ENCODE measurements at places on chromosomes 4 and X.
A peak's percentile ranks its signal among the peaks of the same experiment; 100 is the strongest.

DNA sequence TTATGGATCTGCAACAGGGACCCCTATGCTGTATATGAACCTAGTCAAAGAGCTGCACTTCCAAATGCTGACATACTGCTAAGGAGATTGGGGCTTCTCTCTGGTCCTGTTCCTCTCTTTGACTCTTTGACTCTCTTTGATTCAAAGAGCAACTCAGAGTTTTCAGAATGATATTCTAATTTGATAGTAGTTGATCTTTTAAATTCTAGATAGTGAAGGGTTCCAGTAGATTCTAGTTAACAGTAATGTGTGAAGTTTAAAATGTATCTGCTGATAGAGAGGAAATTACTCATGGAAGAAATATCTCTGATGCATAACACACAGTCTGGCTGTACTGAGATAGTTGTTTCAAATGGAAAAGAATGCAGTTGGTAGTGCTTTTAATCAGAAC, 239.1 kb downstream of the RASL11B start:
- DNase-seq, result no peak

- no peak for DNase-seq
These were observed 227.4 kb upstream of the BCOR start for GRCh38 chrX:40325161-40325560.

DNA sequence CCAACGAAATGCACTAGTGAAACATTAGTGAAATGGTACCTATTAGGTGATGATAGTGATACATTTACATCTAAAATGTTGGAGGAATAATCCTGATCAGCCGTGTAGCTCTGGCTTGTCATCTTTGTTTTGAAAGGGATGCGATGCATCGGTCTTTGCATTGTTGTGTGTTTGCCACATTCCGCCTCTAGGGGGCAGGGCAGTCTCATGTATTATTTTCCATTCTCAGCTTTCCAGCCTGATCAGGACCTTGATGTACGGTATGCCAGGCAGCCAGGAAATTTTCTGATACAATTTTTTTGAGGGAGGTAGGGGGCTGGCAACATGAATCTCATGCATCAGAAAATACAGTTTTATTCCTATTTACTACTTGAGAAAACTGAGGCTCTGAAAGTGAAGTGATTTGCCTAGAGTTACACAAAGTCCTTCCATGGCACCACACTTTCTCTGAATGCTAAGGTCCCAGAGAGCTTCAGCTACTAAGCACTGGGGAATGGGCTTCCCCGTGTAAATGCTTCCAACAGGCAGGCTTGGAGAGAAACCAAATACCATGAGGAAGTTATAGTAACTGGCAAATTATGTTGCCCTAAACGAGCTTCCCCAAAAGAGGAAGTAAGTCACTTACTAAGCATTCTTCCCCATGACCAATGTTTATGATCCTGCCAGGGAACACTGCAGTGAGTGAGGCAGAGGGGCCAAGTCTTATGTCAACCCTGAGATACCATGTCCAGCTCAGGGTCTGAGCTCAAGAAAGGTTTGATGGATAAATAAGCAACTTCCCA, 31.8 kb upstream of the IQSEC2 start:
- DNase-seq, result peak; percentile 46

- no peak for DNase-seq
These were observed 35.5 kb downstream of the MSN start for GRCh38 chrX:65702956-65703355.

- no peak for DNase-seq
These were observed 238.1 kb downstream of the BMPR1B start for GRCh38 chr4:94995684-94996394.

DNA sequence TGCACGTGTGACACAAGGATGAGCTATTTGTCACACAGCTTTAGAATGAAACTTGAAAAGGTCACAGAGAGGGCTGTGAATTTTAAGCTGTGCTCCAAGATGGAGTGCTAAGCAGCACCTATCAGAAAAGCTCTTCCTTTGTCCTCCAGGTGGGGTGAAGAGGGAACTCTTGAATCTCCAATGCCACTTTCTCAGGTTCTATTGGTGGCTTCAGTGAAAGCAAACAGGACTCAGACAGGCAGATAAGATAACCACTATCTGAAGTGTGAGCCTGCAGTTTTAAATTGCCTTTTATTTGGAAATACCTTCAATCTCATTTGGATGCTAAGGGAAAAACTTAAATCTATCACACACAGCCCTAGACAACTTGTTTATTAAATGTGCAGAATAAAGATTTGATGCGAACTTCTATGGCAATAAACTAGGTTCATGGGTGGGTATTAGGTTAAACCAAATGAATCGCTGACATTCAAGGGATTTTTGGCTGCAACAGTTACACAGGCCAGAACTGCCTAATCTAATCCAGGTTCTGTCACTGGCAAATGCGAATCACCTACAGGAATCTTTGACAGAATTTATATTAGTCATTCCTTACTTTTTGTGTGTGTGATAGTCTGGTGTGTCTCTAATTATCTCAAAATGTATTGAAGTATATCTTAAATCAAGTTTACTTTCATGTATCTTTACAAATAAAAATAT, 13.6 kb upstream of the PDGFRA start:
- no peak for DNase-seq

- no peak for DNase-seq
These were observed 43.6 kb downstream of the STARD8 start for GRCh38 chrX:68690936-68691501.

- no peak for DNase-seq
These were observed 110.1 kb upstream of the MED14 start for GRCh38 chrX:40845331-40845911.

DNA sequence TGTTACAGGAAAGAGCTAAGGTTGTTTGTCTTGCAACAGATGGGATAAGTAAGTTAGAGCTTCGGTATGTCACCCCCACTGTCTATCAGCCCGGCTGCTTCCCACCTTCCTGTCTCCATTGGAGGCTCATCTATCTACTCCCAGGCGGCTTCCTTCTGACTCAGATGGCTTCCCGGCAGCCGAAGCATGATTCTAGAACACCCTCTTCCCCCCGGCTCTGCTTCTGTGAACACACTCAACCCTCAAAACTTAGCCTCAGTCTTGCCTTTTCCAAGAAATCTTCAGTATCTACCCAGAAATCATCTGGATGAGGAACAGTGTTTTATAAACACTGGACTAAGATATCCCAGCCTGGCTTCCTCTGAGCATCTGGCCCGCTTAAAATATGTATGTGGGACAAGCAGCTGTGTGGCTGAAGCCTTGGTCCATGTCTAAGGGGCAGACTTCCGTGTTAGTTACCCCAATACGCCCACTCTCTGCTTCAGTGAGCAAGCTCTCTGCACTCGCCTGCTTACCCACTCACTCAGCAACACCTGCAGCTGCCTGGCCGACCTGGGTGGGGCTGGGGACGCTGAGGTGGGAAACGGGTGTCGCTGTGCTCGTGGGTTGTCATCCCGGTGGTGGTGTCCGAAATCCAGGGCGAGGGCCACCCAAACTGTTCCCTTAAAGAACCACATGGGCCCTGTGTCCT, 12.0 kb upstream of the SLC2A9 start:
- DNase-seq, result no peak

DNA sequence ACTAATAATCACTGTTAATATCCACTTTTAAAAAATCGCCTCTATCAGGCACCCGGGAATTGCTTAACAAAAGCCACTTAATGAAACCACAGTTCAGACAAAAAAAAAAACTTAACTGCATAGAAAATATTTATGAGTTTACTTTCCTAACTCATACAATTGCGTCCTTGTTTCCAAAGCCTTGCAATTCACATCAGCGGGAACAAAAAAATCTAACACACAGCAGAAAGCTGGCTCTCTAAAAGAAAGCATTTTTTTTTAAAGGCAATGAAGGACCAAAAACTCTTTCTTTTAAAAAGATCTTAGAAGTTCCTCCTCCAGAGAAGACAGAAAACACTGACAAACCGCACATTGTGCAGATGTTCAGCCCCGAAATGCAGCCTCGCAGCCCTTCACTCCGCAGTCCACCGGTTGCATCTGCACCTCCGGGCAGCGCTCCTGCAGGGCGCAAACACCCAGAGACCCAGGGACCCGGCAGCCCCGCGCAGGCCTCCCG, 812 bp downstream of the FAT1 start:
- DNase-seq, result no peak

GRCh38 chr4:32192363-32192762, 1472.2 kb downstream of the PCDH7 start:
- no peak for DNase-seq

GRCh38 chrX:8504451-8504850, 39.8 kb downstream of the VCX3B start:
- no peak for DNase-seq

- no peak for DNase-seq
These were observed 531.9 kb downstream of the INPP4B start for GRCh38 chr4:142314247-142314646.

DNA sequence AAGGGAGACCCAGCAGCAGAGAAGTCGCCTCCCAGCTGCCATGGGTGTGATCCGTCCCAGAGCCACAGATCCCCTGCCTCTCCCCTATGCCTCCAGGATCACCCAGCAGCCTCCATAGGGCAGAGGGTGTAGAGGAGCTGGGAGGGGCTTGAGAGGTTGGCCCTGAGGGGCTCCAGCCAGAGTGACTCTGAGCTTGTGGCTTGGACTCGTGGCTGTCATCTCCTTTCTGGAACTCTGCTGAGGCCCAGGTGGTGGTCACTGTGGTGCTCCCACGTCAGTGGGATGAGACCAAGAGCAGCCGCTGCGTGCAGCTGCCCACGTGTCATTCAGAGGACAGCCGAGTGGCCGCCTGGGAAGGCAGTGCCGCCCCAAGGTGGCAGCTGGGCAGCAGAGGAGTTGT, 4.2 kb downstream of the TACC3 start:
- no peak for DNase-seq

DNA sequence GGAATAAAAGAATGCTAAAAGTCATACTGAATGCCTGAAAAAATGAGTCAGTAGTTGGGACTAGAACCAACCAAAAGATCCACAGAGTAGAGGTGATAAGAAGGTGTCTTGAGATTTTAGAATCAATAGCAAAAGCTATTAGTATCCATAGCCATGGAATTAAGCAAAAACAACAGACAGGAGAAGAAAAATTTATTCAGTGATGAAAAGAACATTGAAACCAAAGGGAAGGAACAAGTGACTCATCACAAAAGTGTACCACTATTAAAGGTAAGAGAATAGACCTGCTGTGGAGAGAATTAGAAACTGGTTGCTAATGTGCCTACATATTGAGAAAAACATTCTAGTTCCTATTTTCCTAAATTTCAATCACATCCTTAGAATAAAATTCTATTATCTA, 182.0 kb upstream of the NEIL3 start:
- DNase-seq, result no peak

- DNase-seq, result no peak
These were observed 166.8 kb upstream of the MAMLD1 start for GRCh38 chrX:150196285-150196684.

Data from stimulated activated CD8-positive, alpha-beta memory T cell treated with anti-CD3 and anti-CD28 coated beads, Interleukin-4, amount 100 ng/mL, for 1 hour (primary cell).